ENCODE measurements at places on chromosomes 7 and 10.

DNA sequence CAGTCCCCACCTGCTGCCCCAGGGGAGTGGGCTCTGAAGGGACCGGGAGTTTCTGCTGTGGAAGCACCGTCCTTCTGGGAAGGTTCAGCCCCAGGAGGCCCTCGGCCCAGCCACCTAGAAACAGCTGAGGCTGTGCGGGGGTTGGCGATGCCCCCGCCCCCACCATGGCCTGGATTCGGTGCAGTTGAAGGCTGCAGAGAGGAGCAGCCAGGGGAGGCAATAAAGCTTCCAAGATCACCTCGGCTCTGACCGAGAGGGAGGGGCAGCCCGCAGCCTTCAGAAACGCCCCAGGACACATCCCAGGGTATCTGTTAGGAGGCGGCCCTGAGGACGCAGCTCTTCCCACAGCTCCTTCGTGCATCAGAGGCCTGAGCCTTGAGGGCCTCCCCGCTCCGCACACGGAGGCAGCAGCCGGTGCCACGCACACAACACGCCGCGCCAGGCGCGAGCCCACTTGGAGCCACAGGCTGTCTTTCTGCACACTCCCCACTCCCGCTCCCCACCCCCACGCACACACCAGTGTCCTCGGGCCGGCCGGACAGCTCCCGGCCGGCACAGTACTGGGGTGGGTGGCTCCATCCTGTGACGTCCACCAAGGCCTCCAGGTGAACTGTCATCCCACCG is 1.6 kb downstream of the KNDC1 start:
- no peak for DNase-seq

- no peak for DNase-seq
Observed at GRCh38 chr7:1966631-1967200, 266.0 kb downstream of the MAD1L1 start.

DNA sequence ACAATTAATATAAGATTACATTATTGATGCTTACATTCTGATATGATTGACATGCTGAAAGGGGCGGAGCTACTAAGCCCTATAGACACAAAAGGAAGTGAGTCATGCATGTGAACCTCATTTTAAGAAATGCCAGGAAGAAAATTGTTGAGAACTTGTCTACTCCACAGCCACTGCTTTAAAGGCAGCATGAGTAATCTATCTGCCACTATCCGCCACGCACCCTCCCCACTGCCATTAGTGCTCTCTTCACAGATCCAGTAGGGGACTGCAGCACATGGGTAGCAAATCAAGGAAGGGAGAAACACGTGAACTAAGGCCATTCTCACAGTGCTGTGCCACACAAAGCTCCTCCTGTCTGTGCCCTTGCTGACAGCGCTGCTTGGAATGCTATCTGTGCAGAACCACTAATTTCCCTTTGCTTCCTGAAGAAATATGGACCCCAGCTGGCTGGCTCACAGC is 524.8 kb downstream of the GRM8 start:
- no peak for DNase-seq

DNA sequence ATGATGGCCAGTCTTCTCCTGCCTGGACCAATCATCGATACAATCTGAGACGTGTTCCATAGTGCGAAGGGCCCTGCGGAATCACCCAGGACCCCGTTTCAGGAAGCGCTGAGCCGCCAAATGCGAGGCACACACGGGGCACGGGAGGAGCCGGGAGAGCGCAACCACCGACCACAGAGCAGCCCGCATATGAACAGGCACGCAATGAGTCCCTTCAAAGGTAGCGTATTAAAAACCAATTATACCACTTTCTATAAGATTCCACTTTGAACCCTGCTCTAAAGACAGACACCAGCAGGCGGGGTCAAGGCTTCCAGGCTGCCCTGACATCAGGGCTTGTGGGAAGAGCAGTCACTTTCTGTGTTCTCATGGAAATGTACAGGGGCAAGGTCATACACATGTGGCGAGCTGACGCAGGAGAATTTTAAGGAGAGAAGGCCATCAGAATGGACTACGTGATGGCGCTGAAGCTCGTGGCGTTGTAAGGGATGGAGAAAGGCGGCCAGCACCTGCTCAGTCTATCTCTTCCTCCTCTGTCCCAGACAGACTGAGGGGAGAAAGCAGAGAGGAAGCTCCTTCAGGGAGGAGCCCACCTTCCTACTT is 46.2 kb downstream of the AMZ1 start:
- no peak for DNase-seq

DNA sequence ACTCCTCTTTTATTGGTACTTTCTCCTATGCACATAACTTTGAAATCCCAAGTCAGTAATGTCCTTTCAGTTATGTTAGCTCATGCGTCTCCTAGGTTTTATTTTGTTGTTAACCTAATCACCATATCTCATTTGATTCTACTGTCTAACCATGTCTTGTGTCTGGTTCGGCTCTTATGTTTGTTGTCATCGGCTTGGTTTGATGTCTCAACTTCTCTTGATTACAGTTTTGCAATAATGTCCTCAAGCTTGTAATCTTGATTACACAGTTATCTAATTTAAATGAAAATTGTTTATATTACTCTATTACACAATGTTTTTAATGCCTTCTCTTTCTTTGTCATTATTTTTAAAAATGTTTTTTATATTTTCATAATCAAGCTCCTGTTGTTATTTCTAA is 35.9 kb upstream of the SEMA3A start:
- no peak for DNase-seq

DNA sequence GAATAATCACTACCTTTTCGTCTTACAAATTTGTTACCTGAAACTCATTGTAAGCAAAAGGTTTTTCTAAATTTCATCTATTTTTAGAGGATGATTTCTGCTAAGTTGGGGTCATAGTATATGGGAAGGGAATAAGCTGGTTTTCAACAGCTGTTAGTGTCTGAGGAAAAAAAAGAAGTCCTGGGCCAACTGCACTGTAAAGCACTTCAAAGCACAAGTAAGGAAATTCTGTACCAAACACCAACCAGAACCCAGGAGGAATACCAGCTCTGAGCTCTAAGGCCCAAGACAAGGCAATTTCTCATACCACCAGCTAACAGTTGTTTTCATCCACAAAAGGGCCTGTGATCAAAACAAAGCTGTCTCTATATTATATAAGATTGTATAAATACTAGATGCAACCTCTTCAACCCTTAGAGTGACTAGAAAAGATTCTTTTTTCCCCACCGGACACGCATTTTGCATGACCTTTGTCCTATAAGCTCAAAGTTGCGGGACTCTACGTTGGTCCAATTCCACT is 6.1 kb upstream of the MEOX2 start:
- no peak for DNase-seq

DNA sequence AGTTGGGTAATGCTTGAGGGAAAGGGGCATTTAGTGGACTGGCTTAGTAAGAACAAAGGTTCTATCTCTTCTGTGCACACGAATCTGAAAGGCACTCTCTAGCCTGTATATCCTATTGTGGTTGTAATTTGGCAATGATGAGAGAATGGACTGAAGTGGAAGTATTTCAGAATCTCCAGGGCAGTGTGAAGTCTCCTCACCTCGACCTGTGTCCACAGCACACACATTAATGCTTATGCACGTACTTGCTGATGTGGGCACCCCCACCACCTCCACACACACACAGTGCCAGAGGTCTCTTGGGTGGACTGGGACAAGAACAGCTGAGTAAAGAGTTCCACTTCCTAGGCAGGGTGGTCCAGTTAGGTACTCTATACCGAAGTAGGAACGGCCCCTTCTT is 6.9 kb downstream of the SMC3 start:
- no peak for DNase-seq

- no peak for DNase-seq
Observed at GRCh38 chr10:778626-779330, 89.3 kb upstream of the DIP2C start.

DNA sequence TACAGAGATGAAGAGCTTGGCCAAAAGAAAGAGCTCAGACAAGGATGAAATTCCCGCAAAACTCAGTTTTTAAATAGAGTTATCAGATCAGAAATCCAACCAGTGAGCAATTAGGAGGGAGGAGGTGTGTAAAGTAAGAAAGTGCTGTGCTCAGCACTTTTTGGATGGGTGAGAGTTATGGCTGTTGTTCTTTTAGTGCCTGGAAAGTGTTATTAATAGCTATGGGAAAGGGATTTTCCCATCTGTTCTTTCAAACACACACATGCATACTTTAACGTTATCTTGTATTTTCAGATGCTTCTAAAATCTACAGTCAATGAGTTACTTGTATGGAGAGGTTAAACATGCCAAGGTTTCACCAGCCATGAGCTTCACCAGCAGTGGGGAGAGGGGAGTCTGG is 107.3 kb upstream of the TMEM72 start:
- no peak for DNase-seq

DNA sequence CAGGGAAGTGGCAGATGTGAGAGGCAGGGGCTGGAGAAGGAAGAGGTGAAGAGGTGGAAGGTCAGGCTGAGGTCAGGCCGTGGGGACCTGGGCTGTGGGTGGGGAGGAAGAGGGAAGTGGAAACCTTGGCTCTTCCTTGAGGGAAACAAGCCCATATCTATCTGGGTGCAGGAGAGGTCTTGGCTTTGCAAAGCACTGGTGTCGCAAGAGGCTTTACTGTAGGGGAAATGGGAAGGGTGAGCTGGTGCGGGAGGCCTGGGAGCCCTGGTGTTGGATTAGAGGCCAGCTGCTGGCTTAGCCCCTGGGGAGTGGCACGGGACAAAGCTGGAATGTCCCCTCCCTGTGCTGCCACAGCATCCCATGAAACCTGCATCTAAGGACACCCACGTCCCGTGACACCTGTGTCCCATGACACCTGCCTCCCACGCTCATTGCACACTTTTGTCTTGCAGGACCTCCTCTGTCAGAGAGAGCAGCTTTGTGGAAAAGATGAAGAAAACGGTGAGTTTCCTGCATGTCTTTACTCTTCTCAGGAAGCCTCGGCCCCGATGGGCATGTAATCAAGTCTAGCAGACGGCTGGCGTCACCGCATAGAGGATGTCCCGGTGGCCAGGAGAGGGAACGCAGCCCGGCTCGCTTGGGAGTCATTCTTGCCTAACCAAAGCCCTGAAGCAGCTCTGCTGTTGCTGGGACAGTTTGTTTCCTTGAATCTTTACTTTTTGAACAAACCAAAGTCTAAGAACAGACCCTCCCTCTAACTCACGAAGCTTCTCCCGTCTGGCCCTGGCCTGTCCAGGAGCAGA is 22.2 kb downstream of the TMEM120A start:
- no peak for DNase-seq

GRCh38 chr7:17206349-17206905 is 92.0 kb upstream of the AHR start:
- no peak for DNase-seq

GRCh38 chr10:98460837-98461499 is 14.2 kb upstream of the HPS1 start:
- no peak for DNase-seq

DNA sequence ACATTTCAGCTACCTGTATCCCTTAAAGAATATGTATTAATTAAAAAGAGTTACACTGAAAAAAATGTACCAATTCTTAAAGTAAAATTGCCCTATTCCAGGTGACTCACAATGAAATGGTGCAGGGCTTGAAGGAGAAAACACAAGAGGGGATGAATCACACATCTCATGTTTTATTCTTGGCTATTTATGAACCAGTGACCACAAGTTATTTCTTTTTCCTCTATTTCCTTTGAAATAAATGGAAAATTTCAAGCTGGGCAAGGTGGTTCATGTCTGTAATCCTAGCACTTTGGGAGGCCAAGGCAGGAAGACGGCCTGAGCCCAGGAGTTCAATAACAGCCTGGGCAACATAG is 106.8 kb downstream of the UBE2H start:
- DNase-seq = no peak

- no peak for DNase-seq
Observed at GRCh38 chr7:102323914-102324195, 32.4 kb downstream of the SPDYE6 start.

DNA sequence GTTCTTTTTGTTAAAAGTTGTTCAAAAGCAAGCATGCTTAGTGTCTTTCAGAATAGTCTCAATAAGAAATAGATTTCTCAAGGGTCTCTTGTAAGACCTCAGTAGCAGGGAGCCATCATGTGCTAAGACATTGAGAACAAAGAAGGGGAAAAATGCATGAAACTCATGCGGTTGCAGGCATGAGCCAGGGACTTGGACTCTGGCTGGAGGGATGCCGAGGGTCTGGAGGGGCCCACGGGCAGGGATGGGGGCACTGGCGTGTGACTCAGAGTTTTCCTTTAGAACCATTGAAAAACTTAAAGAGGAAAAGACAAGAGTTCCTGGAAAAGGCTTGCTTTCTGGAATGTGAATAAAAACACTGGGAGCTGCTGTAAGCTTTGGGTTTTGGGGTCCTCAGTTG is 253.3 kb downstream of the CCDC3 start:
- no peak for DNase-seq

GRCh38 chr7:24788961-24789576 is 31.8 kb upstream of the GSDME start:
- DNase-seq = no peak

DNA sequence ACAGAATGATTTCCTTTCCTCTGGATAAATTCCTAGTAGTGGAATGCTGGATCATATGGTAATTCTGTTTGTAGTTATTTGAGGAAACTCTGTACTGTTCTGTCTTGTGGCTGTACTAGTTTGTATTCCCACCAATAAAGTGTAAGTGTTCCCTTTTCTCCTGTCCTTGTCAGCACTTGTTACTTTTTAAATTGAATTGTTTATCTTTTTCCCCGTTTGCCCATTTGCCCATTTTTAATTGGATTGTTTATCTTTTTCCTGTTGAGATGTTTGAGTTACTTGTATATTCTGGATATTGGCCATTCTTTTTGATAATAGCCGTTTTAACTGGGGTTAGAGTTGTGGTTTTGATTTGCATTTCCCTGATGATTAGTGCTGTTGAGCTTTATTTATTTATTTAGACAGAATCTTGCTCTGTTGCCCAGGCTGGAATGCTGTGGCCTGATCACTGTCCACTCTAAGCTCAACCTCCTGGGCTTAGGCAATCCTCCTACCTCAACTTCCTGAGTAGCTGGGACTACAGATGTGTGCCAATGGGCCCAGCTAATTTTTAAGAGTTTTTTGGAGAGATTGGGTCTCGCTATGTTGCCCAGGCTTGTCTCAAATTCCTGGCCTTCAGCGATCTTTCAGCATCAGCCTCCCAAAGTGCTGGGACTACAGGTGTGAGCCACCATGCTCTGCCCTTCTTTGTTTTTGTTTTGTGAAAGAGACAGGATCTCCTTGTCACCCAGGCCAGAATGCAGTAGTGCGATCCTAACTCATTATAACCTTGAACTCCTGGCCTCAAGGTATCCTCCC is 23.0 kb downstream of the BMPR1A start:
- DNase-seq = no peak

DNA sequence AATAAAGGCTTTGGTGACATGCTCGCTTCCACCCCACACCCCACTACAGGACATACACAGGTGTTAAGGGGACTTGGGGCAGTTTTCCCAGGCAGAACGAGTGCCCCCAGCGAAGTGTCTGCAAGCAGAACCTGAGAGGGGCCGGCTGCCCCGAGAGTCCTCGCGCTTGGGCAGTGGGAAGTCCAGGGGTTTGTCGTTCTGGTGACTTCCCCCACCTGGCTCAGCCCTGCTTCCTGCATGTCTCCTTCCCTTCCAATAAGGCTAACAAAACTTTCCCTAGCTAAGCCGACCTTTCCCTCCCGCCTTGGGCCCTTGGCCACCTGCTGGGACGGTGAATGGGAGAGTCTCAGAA is 916 bp downstream of the VWA2 start:
- DNase-seq = no peak

All from activated CD4-positive, alpha-beta T cell treated with anti-CD3 and anti-CD28 coated beads, Interleukin-2, amount 50 U/mL, for 48 hours (primary cell).